Jurkat, Clone E6-1 (cell line): ENCODE measurements at places on chromosomes 5 and 9.

DNA sequence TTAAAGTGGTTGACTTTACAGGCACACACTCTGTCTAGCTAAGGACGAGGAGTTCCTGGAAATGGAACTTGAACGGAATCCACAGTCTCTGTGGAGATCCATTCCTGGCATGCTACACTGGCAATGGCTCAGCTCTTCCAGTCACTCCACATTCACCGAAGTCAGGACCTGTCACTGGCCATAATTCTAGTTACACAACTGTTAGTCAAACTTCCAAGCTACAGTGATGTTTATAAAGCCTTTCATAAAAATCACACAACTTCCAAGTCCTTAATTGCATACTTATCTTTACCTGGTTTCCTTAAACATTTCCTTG, 15.7 kb downstream of the CDC14B start:
- no peak for DNase-seq

DNA sequence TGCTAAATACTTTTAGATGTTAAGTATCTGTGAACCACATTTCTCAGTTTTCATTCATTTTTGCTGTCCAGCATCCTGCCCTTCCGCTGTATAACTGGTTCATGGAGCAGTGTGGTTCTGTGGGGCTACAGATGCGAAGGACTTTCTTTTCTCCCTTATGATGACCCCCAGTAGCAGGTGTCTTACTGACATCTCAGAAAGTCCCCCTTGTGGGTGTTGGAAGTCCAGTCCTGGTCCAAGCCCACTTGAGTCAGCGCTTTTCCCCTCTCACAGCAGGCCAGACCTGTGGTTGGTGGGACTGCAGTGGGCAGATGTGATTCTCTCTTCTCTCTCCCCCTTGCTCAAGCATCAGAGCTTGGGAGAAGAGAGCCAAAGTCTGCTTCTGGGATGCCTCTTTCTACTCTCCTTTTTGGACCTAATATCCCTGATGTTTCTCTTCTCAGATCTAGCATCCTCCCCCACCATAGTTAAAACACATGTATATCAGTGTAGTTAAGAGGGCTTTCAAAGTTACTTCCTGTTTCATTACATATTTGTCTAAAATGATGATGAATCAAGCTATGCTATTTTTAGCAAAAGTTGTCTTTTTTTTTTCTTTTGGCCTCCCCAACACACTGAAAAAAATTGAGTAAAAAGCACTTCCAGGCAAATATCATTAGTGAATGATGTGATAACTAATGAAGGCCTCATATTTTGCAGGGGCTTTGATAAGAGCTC, 119.5 kb upstream of the ZNF618 start:
- no peak for DNase-seq

- no peak for DNase-seq
These were observed 13.4 kb upstream of the LTC4S start for GRCh38 chr5:179780362-179780761.

- DNase-seq: no peak
These were observed 651 bp downstream of the HRH2 start for GRCh38 chr5:175658299-175659145.

GRCh38 chr5:156695774-156696173, 154.3 kb upstream of the PPP1R2B start:
- DNase-seq: no peak

- peak; percentile 12 for DNase-seq
These were observed 30.4 kb downstream of the AMBP start for GRCh38 chr9:114047717-114048116.

DNA sequence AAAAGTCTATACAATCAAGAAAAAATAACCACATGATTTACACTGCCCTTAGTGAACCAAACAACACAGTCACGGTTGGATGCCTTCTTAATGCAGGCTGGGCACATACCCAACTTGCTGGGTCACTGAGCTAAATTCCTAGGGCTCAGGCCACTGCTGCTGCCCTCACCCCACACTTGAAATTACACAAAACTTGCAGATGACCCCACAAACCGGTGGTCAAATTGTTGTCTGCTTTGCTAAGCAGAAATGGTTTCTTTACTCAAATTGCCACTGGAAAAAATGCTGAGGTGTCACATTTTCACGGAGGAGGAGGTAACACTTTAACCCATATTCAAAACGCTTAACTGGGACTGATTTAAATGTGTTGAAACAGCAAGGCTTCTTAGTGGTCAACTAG, 62.4 kb downstream of the HMHB1 start:
- no peak for DNase-seq

GRCh38 chr5:120465436-120465961, 1.4 kb downstream of the PRR16 start:
- DNase-seq: no peak

DNA sequence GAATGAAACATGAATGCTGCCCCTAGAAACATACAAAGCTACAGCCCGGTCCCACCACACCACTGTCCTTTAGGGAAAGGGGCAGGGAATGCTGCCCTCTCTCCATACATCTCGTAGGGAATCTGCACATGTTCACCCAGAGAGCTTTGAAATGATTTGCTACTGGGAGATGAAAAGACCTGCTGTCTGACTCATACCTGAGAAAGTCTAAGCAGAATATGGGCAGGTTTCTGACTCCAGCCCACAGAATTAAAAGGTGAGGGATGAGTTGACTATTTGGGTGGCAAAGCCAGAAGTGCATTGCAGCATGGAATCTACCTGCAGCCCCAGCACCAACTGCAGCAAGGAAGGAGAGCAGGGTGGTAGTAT, 297.9 kb downstream of the TLE1 start:
- no peak for DNase-seq

GRCh38 chr5:172133359-172134029, 54.5 kb downstream of the STK10 start:
- DNase-seq: no peak

- DNase-seq: no peak
These were observed 75.7 kb upstream of the IRX4 start for GRCh38 chr5:1958211-1959010.
